Fibroblast of villous mesenchyme (primary cell): ENCODE measurements at places on chromosomes 2 and 18.

- peak; percentile 61 for DNase-seq
These were observed 60.6 kb upstream of the SLC16A14 start for GRCh38 chr2:230129343-230129742.

DNA sequence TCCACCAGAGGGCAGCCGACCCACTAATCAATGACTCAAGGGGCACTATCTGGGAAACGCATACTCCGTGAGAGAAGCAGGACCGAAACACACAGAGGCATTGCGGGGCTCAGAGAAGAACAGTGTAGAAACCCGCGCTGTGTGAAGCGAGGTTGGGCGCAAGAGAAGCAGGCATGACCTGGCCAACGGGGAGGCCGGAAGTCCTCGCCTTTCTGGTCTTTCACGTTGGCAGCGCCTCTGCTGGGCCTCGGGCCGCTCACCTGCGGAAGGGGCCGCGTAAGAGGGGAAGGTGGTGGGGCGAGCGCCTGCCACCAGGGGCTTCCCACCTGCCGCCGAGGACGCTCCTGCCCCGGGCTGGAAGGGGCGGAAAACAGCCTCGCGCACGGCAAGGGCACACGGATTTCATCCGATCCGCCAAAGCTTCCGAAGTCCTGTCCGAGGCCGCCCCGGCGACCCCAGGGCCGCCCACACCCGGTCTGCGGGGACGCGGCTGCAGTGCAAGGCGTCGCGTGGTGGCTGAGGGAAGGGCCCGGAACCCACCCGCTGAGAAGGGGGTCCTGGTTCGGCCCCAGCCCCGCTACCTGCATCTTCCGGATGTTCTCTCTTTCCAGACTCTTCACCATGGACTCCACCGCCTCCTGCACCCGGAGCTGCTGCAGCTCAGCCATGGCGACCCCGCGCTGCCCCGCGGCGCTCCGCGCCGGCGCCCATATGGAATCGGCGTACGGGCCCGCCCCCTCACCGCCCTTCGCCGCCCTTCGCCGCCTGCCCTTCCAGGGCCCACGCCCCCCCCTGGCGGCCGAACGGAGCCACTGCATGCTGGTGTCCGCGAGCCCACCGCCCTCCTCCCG lies at the start of gene FAM136A:
FAM136A (minus strand) TSS at position 724 of the 851 bp plus-strand sequence; CDS start at position 668, 56 bp downstream.
- peak; percentile 77 for DNase-seq

- no peak for DNase-seq
These were observed 42.7 kb downstream of the SOCS6 start for GRCh38 chr18:70331456-70332097.

DNA sequence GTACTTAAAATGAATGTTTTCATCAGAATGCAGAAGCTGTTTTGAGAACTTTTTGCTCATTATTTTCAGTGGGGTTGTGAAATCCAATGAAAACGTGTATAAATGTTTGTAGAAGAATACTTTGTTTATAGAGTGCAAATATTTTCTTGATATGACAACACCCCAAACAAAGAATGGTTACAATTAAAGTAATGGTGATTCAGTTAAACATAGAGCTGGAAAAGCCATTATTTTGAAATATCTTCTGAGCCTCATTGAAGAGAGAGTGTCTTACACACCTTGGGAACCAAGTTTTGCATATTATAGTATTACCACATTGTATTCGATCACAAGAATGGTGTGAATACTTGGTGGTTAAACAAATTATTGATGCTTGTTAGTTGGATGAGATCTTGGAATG lies 48.7 kb downstream of the SPTBN1 start:
- peak; percentile 82 for DNase-seq

GRCh38 chr18:8081267-8081666 lies 514.2 kb downstream of the PTPRM start:
- no peak for DNase-seq

GRCh38 chr2:174802459-174802858 lies 38.2 kb upstream of the CHRNA1 start:
- DNase-seq = no peak
